ENCODE measurements at places on chromosomes 3 and 15.
A peak's percentile ranks its signal among the peaks of the same experiment; 100 is the strongest.

DNA sequence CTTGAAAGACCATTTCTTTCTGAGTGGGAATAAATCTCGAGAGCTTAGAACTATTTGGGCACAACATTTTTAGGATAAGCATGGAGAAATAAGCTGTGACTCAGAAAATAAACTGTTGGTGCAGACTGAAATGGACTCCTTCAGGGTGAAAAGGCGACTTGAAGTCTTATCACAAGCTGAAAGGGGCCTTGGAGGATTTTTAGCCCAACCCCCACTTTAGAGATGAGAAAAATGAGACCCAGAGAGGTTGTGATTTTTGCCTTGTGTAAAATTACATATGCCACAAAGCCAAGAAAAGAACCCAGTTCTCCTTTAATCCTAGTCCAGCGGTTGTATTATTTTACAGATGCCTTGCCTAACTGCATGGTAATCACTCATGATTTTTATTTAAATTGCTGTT is 1.5 kb downstream of the ATP1B3 start:
- DNase-seq = no peak

DNA sequence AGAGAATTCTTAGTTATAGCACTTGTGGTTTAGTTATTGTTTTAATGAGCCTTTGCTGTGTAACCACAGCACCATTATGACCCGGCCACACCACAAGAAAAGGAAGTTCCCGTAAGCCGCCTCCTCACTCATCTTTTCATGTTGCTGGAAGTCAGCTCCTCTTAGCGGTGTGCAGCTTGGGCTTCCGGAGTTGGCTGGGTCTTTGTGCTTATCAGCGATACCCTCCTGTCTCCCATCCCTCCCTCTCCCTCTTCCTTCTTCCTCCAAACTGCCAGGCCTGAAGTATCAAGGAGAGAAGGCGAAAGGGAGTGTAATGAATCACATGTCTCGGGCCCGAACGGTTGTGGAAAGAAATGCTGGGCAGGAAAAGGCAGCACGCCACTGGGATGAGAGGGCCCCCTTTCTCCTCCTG is 353.5 kb downstream of the MCTP2 start:
- DNase-seq = peak; percentile 38

- no peak for DNase-seq
Observed at GRCh38 chr3:186361762-186362536, at the start of gene DGKG. TSS of gene DGKG (minus strand) at chr3:186362234. CDS start at chr3:186320459, 41,775 bp downstream.

- no peak for DNase-seq
Observed at GRCh38 chr3:102161384-102162006, 273.3 kb upstream of the ZPLD1 start.

GRCh38 chr3:167886690-167887089 is 151.2 kb downstream of the SERPINI1 start:
- no peak for DNase-seq

DNA sequence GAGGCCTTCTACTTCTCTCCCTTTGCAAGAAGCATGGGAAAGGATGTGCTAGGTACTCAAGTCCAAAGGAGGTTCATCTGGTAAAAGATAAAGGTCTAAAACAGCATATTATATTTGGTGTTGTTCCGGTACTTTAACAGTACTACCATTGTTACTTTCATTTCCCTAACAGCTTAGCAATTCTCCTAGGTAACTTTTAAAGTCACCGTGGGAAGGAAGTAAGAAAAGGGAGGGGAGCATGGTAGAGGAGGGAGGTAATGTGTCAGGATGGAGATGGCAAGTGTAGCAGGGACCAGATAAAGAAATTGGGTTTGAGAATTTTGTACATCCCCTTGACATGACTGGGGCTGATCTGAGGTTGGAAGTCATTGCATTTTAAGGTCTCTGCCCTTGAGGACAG is 89.4 kb upstream of the SKOR1 start:
- no peak for DNase-seq

GRCh38 chr15:66749841-66750575 is 48.0 kb downstream of the SMAD6 start:
- DNase-seq = no peak

All from activated gamma-delta T cell treated with Interleukin-2 at 50 U/mL for 16 hours (primary cell).